Fibroblast of gingiva (primary cell): ENCODE measurements at places on chromosomes 3 and 15.

GRCh38 chr3:174387736-174388135, 471.4 kb upstream of the NAALADL2 start:
- DNase-seq = peak; percentile 14

DNA sequence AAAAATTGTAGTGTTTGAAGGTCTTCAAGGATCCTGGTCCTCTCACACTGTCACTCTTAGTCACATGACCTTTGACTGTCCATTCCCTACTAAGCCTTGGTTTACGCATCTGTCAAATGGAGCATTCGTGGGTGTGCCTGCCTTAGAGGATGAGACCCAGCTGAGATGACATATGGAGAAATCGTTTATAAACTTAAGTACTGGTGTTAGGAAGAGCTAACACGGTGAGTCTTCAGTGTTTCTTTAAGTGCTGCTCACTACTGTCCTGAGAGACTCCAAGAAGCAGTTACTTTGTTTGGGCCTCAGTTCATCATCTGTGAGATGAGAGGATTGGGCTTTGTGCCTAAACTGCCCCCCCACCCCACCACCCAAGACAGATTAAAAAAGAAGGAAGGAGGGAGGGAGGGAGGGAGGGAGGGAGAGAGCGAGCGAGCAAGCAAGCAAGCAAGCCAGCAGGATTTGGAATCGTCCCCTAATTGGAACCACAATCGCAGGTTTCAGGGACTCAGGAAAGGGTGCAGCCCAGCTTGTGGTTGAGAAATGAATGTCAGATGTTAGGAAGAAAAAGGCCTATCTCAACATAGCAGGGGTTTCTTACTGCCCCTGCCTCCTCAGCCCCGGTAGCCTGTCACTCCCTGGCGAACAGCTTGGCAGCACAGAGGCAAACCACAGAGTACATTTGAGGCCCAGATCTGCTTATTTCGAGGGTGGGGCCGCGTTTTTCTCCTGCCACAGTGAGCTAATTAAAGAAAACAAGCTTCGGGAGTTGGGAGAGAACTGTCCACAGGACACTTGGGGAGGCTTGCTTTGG, 32.7 kb downstream of the SMAD3 start:
- DNase-seq = peak; percentile 96

- no peak for DNase-seq
These were observed 2.3 kb downstream of the EIF2AK4 start for GRCh38 chr15:39936187-39936586.

DNA sequence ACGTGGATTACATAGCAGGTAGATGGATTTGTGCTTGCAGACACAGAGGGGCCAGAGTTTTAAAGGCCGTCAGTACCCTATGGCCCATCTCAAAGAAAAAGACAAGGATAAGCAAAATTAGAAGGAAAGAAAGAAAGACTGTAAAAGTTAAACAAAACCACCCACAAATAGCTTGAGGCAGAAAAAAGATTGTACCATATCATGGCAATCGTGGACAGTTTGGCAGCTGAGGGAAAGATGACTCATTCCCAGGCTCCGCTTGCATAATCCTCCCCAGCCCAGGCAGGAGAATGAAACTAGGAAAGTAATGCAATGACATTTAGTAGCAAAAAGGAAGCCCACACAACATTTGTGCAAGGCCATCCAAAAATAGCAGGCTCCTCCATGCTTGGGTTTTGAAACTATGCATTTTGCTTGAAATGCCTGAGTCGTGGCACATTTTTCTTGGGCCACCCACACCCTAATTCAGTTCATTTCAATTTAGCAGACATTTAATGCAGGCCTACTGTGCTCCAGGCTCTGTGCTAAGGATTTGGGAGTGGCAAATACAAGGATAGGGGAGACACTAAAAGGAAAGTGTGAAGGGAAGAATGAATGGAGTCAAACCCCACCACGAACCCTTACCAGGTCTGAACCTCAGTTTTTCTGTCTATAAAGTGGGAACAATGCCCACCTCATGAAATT, 40.9 kb upstream of the SMAD3 start:
- peak; percentile 97 for DNase-seq

- peak; percentile 7 for DNase-seq
These were observed 603.6 kb upstream of the TGFBR2 start for GRCh38 chr3:30002797-30003196.

GRCh38 chr15:78730955-78731354, 80.3 kb downstream of the ADAMTS7 start:
- no peak for DNase-seq

DNA sequence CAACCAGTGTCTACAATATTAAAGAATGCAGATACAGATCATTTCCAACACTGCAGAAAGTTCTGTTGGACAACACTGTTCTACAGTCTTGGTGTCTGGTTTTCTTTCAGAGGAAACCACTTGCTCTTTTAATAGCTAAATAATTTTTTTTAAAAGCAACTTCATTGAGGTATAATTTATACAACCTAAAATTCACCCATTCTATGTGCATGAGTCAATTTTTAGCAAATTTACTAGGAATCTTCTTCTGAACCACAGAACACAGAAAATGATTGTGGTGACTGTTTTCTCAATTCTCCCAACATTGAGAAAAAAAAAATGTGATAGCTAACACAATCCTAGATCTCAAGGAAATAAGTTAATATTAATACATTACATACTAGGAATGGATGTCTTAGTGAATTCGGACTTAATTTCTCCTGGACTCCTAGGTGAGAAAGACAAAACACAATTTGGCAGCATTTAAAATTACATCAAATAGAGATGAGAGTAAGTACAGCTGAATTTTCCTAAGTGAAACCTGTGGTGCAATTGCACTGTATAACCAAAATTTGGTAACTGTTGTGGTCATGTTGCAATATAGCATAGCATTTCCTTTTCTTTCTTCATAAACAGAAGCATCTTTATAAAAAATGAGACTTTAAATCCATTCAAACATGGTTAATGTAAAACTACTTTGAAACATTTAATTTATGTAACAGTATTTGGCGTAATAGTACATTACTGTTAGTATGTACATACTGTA, 15.3 kb upstream of the PLCL2 start:
- DNase-seq = peak; percentile 41

GRCh38 chr15:100902436-100903167, 16.6 kb upstream of the LRRK1 start:
- DNase-seq = peak; percentile 87

DNA sequence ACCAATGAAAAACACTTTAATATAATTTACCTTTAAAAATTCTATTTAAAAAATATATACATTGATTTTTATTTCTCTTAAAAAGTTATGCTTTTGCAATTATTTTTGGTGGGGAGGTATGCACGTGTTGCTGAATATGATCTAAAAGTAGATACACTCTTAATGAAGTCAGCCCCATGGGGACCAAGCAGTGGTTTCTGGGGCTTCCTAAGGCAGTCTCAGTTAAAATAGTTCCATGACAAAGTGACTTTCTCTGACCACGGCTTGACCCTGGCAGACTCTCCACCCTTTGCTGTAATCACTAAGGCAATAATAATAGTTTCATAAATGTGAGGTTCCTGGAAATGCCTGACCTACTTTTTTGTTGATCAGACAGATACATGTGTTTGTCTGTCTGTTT, 50.4 kb downstream of the CCR4 start:
- DNase-seq = no peak
